Upper lobe of right lung (tissue), 1 donor: ENCODE measurements at places on chromosomes 13 and 19. TPM values are rescaled to one million over a fixed set of nuclear protein-coding genes. Genes with fewer than 3 reads are reported as not detected.

Gene CCDC70
- not detected for total RNA-seq

Gene LATS2
- total RNA-seq: 44.1 TPM

Gene ZNF253
- total RNA-seq: 8.1 TPM

Gene ZNF99
- 0.09 TPM for total RNA-seq

Gene ZNF471
- 5.9 TPM for total RNA-seq

Gene CLEC17A
- not detected for total RNA-seq

Gene CEACAM8
- total RNA-seq: not detected

Gene ZNF599
- 4.8 TPM for total RNA-seq

DNA sequence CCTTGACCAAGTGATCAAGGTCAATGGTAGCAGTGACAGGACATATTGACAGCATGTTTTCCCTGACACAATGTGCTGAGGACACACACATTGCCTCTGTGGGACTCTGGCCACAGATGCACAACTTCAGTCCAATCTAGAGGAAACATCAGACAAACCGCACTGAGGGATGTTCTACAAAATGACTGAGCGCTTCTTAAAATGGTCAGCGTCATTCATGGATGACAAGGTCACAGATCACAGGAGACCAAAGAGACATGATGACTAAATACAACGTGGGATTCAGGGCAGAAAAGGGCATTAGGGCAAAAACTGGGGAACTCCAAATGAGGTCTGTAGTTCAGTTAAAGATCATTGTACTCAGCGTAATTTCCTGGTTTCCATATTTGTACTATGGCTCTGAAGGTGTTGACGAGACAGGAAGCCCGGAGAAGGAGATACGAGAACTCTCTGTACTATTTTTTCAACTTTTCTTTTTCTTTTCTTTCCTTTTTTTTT lies 20.6 kb downstream of the PBX4 start:
- H3K27me3 ChIP-seq: no peaks in the 10 kb centered on the region
- peak overlapping the region; percentile 14 for H3K27ac ChIP-seq
- no peak for DNase-seq
- H3K36me3 ChIP-seq: no peaks in the 10 kb centered on the region
- peaks cover 20% of the 10 kb centered on the region for H3K4me1 ChIP-seq
- H3K4me3 ChIP-seq: no peak overlapping the region

DNA sequence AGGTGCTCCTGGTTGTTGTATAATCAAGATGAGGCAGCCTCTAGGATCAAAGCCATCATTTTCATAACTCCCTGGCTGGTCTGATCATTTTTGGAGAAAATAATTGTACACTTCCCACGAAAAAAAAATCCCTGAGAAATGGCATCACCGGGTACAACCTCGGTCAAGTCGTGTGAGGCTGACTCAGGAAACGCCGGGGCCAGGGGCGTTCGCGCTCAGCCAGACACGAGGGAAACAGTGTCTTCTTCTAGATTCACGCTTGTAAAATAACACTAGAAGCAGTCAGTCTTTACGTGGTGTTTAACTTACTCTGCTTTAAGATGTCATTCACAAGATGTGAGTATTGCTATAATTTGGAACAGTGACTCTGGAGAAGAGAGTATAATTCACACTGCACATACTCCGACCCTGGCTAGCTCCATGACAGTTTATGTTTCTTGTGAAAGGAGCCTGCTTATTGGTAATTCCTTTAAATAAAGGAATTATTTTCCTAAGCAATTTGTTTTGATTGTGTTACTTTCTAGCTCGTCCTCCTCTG lies 109.0 kb upstream of the SOX1 start:
- no peaks in the 10 kb centered on the region for H3K36me3 ChIP-seq
- no peak for DNase-seq
- no peak overlapping the region for H3K4me3 ChIP-seq
- H3K4me1 ChIP-seq: no peaks in the 10 kb centered on the region

GRCh38 chr13:113981194-113981605 lies 7.3 kb upstream of the C13orf46 start:
- no peaks in the 10 kb centered on the region for H3K27me3 ChIP-seq
- peak; percentile 93 for DNase-seq
- H3K4me1 ChIP-seq: peaks cover 4% of the 10 kb centered on the region
- H3K27ac ChIP-seq: no peak overlapping the region
- peaks cover 25% of the 10 kb centered on the region for H3K36me3 ChIP-seq

DNA sequence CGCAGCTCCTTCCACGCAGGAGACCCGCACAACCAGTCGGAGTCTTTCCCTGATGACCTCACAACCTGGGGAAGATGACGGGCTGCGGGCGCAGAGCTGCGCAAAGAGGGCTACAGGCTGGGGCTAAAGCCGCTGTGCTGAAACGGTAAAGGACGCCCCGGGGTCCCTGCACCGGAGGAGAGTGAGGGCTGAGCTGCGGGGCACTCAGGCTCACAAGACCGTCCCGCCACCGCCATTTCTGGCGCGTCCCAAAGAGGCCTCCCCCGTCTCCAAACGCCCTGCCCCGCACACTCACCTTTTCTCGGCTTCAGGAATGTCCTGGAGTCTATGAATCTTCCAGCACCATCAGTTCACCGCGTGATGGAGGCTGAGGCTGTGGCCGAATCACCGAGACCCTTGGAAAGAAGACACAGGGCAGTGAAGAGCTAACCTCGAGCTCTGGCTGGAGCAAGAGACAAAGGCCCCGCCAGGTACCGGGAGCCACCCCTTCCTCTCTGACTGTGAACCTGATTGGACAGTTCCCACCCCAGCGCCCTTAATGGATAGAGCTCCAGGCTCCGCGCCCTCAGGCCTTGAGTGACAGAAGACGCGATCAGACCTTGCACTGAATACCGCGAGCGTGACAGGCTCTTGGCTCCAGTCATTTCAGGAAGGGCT lies 41.8 kb upstream of the ZNF429 start:
- H3K27ac ChIP-seq: no peak overlapping the region
- no peaks in the 10 kb centered on the region for H3K36me3 ChIP-seq
- H3K4me3 ChIP-seq: peak overlapping the region; percentile 26
- no peak for DNase-seq
- H3K27me3 ChIP-seq: peaks cover 11% of the 10 kb centered on the region
- no peaks in the 10 kb centered on the region for H3K4me1 ChIP-seq

- no peak for DNase-seq
- H3K36me3 ChIP-seq: peaks cover 5% of the 10 kb centered on the region
- H3K4me1 ChIP-seq: no peaks in the 10 kb centered on the region
- H3K27me3 ChIP-seq: no peaks in the 10 kb centered on the region
- H3K27ac ChIP-seq: no peak overlapping the region
Observed at GRCh38 chr19:51978882-51979281, 7.8 kb downstream of the ZNF350 start.

DNA sequence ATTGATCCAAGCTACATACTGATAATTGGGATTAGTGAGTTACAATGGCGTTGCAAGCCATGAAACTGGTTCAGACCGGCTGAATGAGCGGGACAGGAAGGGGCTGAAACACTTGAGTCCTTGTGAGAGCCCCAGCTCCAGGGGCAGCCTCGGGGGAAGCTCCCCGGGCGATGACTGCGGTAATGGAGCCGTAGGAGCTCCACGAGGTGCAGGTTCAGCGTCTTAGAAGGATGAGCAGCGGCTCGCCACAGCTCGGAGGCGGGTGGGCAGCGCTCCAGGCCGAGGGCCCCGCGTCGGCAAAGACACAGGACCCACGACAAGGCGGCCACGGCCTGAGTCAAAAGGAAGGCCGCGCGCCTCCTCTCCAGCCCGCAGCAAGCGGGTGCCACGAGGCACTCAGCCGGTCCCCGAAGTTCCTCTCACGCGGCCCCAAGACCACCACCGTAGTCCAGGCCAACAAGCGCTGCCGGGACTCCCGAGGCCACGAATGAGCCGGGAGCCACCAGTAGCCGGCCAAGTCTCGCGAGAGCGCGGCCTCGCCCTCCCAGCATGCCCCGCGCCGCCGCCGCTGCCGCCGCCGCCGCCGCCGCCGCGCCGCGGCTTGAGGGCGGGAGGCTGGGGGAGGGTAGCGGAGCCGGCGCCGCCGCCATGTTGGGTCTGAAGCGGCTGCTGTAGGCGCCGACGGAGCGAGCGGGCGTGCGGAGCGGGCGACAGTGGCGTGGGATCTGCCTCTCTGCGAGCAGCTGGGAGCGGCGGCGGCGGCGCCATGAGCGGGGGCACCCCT lies at the start of gene LSM14A:
Gene LSM14A (plus strand): TSS at position 628 of the 784 bp plus-strand sequence. CDS start 139 bp downstream, at position 767.
- peak within 1 kb of the TSS; percentile 84 for H3K4me3 ChIP-seq
- no peaks in the 10 kb centered on the region for H3K36me3 ChIP-seq
- no peaks in the 10 kb centered on the region for H3K27me3 ChIP-seq
- peak within 1 kb of the TSS; percentile 98 for H3K27ac ChIP-seq
- peaks cover 41% of the 10 kb centered on the region for H3K4me1 ChIP-seq
- DNase-seq: peak; percentile 96

DNA sequence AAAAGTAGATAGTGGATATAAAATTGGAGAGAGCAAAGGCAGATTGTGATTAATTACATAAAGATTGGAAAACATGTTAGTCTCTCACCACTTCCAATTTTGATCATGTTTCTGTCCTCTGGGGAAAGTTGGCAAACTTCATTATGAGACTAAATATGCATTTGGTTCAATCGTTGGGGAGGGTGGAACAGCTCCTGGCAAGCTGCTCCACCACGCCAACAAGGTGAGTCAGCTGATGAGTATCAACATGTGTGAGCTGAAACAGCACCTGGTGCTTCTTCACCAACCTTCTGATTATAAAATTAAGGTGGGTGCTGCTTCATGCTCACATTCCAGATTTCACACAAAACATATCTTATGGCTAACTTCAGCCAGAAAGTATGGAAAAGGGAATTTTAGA lies 1784.6 kb downstream of the SLITRK5 start:
- H3K27ac ChIP-seq: no peak overlapping the region
- DNase-seq: no peak
- H3K36me3 ChIP-seq: no peaks in the 10 kb centered on the region
- H3K4me1 ChIP-seq: no peaks in the 10 kb centered on the region

DNA sequence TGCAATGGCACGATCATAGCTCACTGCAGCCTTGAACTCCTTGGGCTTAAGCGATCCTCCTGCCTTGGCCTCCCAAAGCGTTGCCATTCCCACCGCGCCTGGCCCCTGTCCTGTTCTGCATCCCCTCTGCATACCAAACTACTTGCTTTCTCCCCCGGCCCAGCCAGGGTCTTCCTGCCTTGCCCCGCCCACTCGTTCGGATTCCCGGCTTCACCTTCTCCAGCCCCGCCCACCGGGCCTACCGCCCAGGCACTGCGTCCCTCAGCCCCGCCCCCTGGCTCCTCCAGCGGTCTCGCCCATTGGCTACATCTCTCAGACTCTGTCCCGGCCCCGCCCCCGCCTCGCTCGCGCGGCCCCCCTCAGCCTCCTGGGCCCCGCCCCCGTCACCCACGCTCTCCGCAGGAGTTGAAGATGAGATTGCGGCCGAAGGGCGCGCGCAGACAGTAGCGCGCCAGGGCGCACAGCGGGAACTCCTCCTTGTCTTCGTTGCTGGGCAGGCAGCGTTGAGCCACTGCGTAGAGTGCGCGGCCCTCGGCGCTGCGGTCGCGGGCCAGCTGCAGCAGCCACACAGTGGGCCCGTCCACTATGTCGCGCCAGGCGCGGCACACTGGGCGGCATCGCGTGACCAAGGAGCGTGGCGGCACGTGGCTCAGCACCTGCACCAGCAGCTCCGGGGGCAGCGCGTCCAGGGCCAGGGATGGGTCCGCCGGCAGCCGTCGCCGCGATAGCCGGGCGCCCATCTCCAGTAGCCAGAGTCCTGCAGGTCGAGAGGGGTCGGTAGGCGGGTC lies 19.0 kb downstream of the MRPS12 start:
- peak overlapping the region; percentile 43 for H3K4me3 ChIP-seq
- peak; percentile 95 for DNase-seq
- peaks cover 8% of the 10 kb centered on the region for H3K4me1 ChIP-seq
- no peak overlapping the region for H3K27ac ChIP-seq
- no peaks in the 10 kb centered on the region for H3K27me3 ChIP-seq

DNA sequence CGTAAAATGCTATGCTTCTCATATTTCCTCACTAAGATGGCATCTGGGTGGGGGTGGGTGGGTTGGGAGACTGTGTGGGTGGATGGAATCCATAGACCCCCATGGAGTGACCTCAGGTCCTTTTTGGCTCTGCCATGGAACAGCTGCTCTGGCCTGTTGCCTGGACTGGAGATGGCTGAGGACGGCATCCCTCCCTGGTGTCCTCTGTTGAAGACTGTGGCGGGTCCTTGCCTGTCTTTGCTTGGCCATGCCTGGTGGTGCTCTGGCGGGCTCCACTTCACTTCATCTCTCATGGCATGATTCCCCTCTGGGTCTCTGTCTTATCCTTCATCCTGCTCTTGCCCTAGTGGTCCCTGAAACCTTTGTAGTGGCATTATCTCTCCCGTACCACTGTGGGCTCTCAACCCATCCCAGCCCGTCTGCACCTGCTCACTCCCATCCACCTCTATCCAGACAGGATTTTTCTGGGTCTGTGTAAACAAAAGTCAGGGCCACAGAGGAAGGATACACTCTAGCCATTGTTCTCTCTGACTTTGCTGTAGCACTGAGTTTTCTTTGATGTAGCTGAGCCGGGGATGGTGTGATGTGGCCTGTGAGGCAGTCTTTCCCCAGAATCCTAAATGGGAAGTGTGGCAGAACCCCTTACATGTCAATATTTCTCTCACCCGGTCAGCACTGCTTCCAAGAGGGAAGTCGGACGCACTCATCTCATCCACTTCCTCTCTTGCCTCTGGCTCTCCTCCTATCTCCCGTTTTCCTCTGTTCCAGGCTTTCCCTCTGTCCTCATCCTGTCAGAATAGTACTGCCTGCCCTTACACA lies 36.1 kb downstream of the WDFY2 start:
- no peaks in the 10 kb centered on the region for H3K27me3 ChIP-seq
- no peak overlapping the region for H3K4me3 ChIP-seq
- DNase-seq: no peak
- no peak overlapping the region for H3K27ac ChIP-seq

- no peaks in the 10 kb centered on the region for H3K36me3 ChIP-seq
- H3K4me1 ChIP-seq: peaks cover 5% of the 10 kb centered on the region
- no peak overlapping the region for H3K4me3 ChIP-seq
- DNase-seq: no peak
Observed at GRCh38 chr19:1649706-1650649, 2.4 kb downstream of the TCF3 start.

GRCh38 chr19:33404506-33405253 lies 31.2 kb downstream of the CEBPG start:
- peak; percentile 51 for DNase-seq
- H3K27me3 ChIP-seq: no peaks in the 10 kb centered on the region
- no peaks in the 10 kb centered on the region for H3K36me3 ChIP-seq
- no peak overlapping the region for H3K27ac ChIP-seq
- H3K4me1 ChIP-seq: peaks cover 21% of the 10 kb centered on the region

- no peaks in the 10 kb centered on the region for H3K36me3 ChIP-seq
- no peaks in the 10 kb centered on the region for H3K4me1 ChIP-seq
- no peak for DNase-seq
- peaks cover 5% of the 10 kb centered on the region for H3K27me3 ChIP-seq
Observed at GRCh38 chr13:109818886-109819285, 32.5 kb upstream of the IRS2 start.

GRCh38 chr13:46698014-46698413 lies 98.9 kb downstream of the ESD start:
- H3K36me3 ChIP-seq: peaks cover 77% of the 10 kb centered on the region
- no peaks in the 10 kb centered on the region for H3K27me3 ChIP-seq
- no peak for DNase-seq
- no peak overlapping the region for H3K27ac ChIP-seq
- H3K4me1 ChIP-seq: peaks cover 11% of the 10 kb centered on the region

DNA sequence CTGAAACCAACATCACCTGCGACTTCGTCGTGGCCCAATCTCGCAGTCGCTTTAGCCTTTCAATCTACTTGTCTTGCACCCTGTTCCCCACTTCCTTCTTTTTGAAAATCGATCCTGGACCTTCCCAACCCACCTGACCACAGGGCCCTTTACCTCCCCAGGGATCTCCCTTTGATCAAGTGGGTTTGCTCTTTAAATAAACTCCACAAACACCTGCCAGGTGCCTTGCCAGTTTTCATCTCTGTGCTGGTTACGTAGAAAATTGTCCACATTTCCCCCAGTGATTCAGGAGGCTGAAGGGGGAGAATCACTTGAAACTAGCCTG lies 14.5 kb upstream of the RAB20 start:
- no peak for DNase-seq
- H3K4me1 ChIP-seq: peaks cover 5% of the 10 kb centered on the region
- H3K36me3 ChIP-seq: no peaks in the 10 kb centered on the region
- H3K27ac ChIP-seq: no peak overlapping the region
- H3K4me3 ChIP-seq: no peak overlapping the region
